ENCODE measurements at places on chromosomes 13 and 19. TPM values are rescaled to one million over a fixed set of nuclear protein-coding genes. Genes with fewer than 3 reads are reported as not detected.
A peak's percentile ranks its signal among the peaks of the same experiment; 100 is the strongest.

Gene CEACAM1
- total RNA-seq, result 5.2 TPM

Gene ZNF814
- 27.9 TPM for total RNA-seq

GRCh38 chr13:28819735-28820098 lies 422 bp upstream of the MTUS2 start:
- H3K36me3 ChIP-seq, result no peaks in the 10 kb centered on the region
- peaks cover 53% of the 10 kb centered on the region for H3K27me3 ChIP-seq
- DNase-seq, result peak; percentile 53
- H3K4me1 ChIP-seq, result peaks cover 2% of the 10 kb centered on the region

GRCh38 chr19:14434543-14435319 lies 1.6 kb downstream of the PKN1 start:
- peaks cover 2% of the 10 kb centered on the region for H3K27me3 ChIP-seq
- peak; percentile 86 for DNase-seq
- H3K4me3 ChIP-seq, result peak overlapping the region; percentile 67
- peak overlapping the region; percentile 77 for H3K27ac ChIP-seq
- H3K36me3 ChIP-seq, result peaks cover 12% of the 10 kb centered on the region

Gene GAPDHS
- not detected for total RNA-seq

Gene TEKTIP1
- total RNA-seq, result 1.6 TPM

DNA sequence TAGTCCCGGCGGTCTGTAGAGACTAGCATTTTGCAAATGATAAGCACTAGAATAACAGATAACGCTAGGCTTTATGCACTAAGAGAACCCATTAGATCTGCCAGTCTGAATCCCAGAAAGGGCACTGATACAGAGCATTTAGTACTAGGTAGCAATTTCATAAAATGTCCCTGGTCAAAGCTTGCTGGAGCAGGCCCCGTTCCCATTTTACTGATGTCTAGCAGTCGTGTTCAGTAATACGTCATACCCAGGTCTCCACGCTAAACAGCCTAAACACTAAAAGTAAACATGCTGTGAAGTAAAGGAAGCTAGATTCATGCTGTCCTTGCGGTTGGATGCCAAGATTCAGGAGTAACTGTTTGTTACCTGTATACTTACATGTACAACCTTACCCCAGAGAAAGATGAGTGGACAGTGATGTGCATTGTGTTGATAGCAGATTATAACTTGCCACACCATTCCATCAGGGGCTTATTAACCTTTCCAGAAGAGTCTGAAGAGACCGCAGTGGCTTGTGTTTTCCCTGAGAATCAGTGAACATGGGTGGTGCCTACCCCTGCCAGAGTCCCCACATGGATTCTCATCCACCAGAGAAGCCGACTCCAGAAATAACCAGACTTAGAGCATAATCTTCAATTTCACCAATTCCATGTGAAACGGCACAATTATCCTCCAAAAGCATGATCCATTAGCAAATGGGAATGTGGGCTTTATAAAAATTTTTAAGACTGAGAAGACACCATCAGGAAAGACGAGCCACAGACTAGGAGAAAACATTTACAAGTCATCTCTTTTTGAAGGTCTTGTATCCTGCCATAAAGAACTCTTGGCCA lies 3.4 kb upstream of the RPS11 start:
- no peak for DNase-seq
- H3K36me3 ChIP-seq, result peaks cover 72% of the 10 kb centered on the region
- no peaks in the 10 kb centered on the region for H3K27me3 ChIP-seq
- peaks cover 26% of the 10 kb centered on the region for H3K4me1 ChIP-seq
- H3K27ac ChIP-seq, result peak overlapping the region; percentile 80

Gene UBE2L5
- total RNA-seq, result not detected

Gene SKA3
- total RNA-seq, result 39.5 TPM

- H3K27me3 ChIP-seq, result no peaks in the 10 kb centered on the region
- peaks cover 89% of the 10 kb centered on the region for H3K4me1 ChIP-seq
- no peaks in the 10 kb centered on the region for H3K36me3 ChIP-seq
- no peak overlapping the region for H3K4me3 ChIP-seq
Observed at GRCh38 chr19:18502638-18503294, 19.1 kb downstream of the ELL start.

DNA sequence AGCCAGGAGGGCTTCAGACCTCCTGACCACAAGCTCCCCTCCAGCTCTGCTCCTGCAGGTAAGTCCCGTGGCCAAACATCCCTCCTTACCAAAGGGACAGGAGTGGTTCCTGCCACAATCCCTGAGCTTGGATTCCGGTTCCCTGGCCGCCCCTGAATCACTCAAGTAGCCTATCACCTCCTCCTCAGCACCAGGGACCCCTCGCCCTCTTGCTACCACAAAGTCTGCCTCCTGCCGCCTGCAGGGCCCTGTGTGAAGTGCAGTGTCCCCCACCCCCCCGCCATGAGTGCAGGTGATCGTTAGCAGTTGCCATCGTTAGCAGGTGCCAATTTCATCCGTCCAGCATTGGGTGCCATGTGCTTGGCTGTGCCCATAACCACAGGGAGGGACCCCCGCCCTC lies 40.8 kb upstream of the RANBP3 start:
- peaks cover 2% of the 10 kb centered on the region for H3K4me1 ChIP-seq
- no peaks in the 10 kb centered on the region for H3K27me3 ChIP-seq
- H3K4me3 ChIP-seq, result no peak overlapping the region
- no peaks in the 10 kb centered on the region for H3K36me3 ChIP-seq

Gene PRSS57
- total RNA-seq, result not detected

GRCh38 chr13:76048675-76049375 lies 412.7 kb downstream of the LMO7 start:
- H3K4me3 ChIP-seq, result no peak overlapping the region
- H3K27ac ChIP-seq, result no peak overlapping the region
- H3K4me1 ChIP-seq, result no peaks in the 10 kb centered on the region
- no peaks in the 10 kb centered on the region for H3K36me3 ChIP-seq
- H3K27me3 ChIP-seq, result peaks cover 1% of the 10 kb centered on the region

Gene GRK1
- total RNA-seq, result 0.09 TPM

- DNase-seq, result no peak
- H3K4me1 ChIP-seq, result peaks cover 5% of the 10 kb centered on the region
- H3K27ac ChIP-seq, result no peak overlapping the region
Observed at GRCh38 chr13:112637017-112637801, 49.3 kb upstream of the TUBGCP3 start.

DNA sequence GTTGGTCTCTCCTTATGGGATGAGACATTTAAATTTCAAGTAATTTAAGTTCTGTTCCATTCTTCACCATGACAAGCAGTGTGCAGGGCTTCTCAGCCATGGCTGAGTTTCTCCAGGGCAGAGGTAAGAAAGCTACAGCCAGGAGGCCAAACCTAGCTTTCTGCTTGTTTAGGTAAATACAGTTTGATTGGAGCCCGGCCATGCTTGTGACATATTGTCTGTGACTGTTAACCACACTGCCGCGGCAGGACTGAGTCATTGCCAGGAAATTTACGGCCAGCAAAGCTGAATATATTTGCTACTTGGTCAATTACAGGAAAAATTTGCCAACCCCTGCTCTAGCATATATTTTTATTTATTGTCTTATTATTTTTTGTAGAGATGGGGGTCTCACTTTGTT lies 10.7 kb downstream of the NLRP8 start:
- no peak for DNase-seq
- no peaks in the 10 kb centered on the region for H3K27me3 ChIP-seq
- H3K27ac ChIP-seq, result no peak overlapping the region
- no peaks in the 10 kb centered on the region for H3K4me1 ChIP-seq
- no peaks in the 10 kb centered on the region for H3K36me3 ChIP-seq

- peaks cover 4% of the 10 kb centered on the region for H3K4me1 ChIP-seq
- DNase-seq, result no peak
- H3K27me3 ChIP-seq, result no peaks in the 10 kb centered on the region
- H3K4me3 ChIP-seq, result no peak overlapping the region
- no peak overlapping the region for H3K27ac ChIP-seq
- peaks cover 69% of the 10 kb centered on the region for H3K36me3 ChIP-seq
Observed at GRCh38 chr13:113639616-113640262, 18.3 kb downstream of the ATP4B start.

DNA sequence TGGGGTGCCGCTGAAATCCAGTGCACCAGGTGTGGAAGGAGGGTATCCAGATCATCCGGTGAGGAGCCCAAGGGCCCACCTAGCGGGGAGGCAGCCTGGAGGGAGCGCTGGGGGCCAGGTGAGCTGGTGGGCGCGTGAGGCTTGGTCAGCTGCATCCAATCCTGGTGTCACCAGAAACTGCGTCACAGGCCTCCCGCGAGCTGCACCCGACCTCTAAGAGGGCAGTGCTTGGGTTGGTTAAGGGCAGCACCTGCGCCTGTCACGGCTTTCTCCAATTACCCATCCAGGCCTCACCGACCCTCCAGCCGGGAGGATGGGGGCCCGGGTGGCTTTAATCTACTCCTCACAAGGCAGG lies 284 bp downstream of the RNF17 start:
- DNase-seq, result no peak
- H3K36me3 ChIP-seq, result no peaks in the 10 kb centered on the region
- H3K27ac ChIP-seq, result no peak overlapping the region
- peaks cover 6% of the 10 kb centered on the region for H3K27me3 ChIP-seq

- no peak overlapping the region for H3K27ac ChIP-seq
- H3K4me3 ChIP-seq, result no peak overlapping the region
- H3K4me1 ChIP-seq, result peaks cover 23% of the 10 kb centered on the region
- DNase-seq, result peak; percentile 32
- no peaks in the 10 kb centered on the region for H3K36me3 ChIP-seq
- no peaks in the 10 kb centered on the region for H3K27me3 ChIP-seq
Observed at GRCh38 chr19:10238172-10238783, 7.1 kb upstream of the S1PR2 start.

DNA sequence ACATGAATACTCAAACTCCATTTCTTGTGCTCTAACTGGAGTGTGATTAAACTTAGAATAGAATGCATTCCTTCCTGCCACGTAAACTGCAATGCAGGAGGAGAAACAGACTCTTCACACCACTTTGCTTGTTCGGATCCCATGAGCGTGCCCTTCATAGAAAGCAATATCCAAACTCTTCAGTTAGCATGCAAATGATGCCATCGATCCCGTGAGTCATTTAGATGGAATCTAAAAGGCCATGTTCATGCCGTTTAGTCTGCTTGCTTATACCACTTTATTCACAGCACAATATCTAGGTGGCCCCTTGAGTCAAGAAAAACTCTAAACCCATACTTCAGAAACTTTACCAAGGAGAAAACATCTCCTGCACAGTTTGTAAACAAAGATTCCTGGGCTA lies 225.8 kb downstream of the OXGR1 start:
- no peak overlapping the region for H3K27ac ChIP-seq
- no peaks in the 10 kb centered on the region for H3K4me1 ChIP-seq
- no peaks in the 10 kb centered on the region for H3K27me3 ChIP-seq
- no peak for DNase-seq
- H3K4me3 ChIP-seq, result no peak overlapping the region

DNA sequence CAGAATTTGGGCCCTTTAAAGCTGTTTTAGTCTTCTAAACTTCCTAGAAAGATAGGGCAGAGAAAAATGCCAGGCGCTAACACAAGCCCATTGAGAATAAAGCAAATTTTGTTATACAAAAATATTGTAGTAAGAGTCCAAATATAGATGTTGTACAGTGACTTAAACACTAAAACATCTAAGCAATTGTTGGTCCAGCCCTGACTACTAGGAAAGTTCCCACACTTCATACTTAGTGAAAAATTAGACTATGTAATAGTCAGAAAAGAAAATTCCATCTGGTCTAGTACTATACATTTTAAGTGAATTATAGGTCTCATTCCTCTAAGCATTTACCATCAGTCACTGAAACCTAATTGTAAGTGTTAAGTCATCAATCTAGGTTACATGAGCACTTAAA lies 1518.3 kb upstream of the SLC10A2 start:
- DNase-seq, result no peak
- no peaks in the 10 kb centered on the region for H3K27me3 ChIP-seq
- H3K27ac ChIP-seq, result no peak overlapping the region
- H3K36me3 ChIP-seq, result no peaks in the 10 kb centered on the region
- H3K4me3 ChIP-seq, result no peak overlapping the region

DNA sequence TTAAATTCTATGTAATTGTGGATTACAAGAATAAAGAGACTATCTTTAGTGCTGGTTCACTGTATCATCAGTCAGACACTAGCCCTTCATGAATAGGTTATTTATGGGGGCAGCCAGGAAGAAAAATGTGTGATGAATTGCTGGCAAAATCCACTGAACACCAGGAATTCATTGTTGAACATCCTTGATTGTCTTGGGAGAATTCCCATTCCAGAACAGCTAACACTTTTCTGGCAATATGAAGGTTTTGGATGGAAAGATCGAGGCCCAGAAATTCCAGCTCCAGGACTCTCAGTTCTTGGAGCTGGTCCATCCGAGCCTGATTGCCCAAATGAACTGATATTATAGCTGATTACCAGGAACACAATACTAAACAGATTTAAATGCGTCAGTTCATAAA lies 11.5 kb upstream of the SPART start:
- no peaks in the 10 kb centered on the region for H3K4me1 ChIP-seq
- H3K27me3 ChIP-seq, result peaks cover 3% of the 10 kb centered on the region
- no peak overlapping the region for H3K27ac ChIP-seq

Gene ZNF44
- 7.1 TPM for total RNA-seq

Measured in activated CD8-positive, alpha-beta T cell treated with anti-CD3 and anti-CD28 coated beads for 36 hours (primary cell).